ENCODE measurements at places on chromosomes 2 and 18. TPM values are rescaled to one million over a fixed set of nuclear protein-coding genes. Genes with fewer than 3 reads are reported as not detected.
A peak's percentile ranks its signal among the peaks of the same experiment; 100 is the strongest.

DNA sequence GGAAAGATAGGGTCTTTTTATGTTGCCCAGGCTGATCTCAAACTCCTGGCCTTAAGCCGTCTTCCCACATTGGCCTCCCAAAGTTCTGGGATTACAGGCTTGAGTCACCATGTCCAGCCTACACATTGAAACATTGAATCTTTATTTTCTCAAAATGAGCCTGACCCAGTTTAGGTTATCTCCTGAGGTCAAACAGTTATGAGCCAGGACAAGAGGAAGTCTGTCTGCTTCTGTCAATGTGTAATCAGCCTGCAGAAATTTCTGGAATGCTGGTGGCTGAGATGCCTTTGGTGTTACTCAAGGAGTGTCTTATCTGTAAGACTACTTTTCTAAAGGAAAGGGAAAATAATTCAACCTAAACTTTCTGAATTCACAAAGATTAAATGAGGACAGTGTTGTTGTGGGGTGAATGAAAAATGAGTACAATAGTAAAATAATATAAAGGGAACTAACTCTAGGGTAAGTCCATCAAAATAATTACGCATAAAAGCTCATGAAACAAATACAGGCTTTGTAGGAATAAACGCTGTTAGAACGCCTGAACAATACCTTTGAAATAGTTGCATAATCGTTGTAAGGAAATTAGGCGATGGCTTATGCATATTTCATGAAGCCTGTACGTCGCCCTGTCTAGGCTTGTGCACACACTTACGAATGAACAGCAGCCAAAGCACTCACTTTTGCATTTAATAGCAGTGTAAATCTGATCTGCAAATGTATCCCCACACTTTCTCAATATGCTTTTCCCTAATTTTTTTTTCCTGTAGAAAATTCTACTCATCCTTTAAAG, 260.8 kb downstream of the RDH14 start:
- no peak overlapping the region for H3K27ac ChIP-seq
- no peak overlapping the region for H3K4me3 ChIP-seq
- DNase-seq, result no peak

DNA sequence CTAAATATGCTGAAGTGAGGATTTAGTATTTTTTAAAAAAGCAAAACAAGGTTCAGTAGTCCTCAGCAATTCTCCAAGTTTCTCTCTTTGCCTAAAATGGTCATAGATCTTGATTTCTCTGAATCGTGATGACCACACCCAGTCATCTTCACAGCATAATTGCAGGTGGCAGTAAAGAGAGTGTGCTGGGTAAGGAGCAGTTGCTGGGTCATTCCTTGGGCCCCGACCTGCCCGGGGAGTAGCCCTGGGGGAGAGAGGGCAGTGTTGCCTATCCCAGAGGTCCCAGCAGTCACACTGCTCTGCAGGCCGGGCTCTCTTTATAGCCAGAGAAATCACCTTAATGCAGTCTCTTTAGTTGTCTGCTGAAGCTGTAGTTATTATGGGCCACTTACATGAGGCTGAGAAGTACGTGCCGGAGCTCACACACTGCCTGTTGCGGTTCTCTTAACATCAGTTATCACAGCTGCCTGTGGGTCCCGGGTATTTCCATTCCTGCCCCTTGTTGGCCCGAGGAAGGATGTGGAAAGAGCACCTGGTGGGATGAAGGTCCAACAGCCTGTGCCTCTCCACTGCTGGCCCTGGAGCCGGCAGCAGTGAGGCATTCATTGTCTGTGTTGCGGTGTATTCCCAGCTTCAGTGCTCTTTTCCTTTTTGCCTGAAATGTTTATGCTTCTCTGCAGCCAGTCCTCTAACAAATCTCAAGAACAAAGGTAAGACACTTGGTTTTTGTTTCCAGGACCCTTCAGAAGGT, 230.1 kb downstream of the ALPK2 start:
- no peaks in the 10 kb centered on the region for H3K27me3 ChIP-seq
- H3K27ac ChIP-seq, result no peak overlapping the region
- H3K4me3 ChIP-seq, result no peak overlapping the region
- DNase-seq, result no peak
- H3K4me1 ChIP-seq, result peaks cover 19% of the 10 kb centered on the region

DNA sequence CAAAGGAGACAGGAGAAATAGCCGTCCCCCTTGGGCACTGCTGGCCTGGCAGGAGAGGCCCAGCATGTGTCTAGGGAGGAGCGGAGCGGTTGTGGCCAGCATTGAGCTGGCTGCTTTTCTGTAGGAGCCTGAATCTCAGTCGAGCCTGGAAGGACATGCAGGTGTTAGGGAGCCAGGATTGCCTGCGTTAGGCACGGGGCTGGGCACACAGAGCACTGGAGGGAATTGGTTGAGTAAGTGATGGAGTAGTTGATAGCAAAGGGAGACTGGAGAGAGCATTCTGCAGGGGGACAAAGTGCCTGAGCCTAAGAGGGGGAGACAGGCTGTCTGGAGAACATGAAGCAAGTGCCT, 22.8 kb downstream of the ASAP2 start:
- H3K4me1 ChIP-seq, result peaks cover 4% of the 10 kb centered on the region
- H3K36me3 ChIP-seq, result peaks cover 7% of the 10 kb centered on the region
- H3K4me3 ChIP-seq, result no peak overlapping the region
- H3K27ac ChIP-seq, result no peak overlapping the region

- peak; percentile 84 for DNase-seq
- H3K4me1 ChIP-seq, result peaks cover 11% of the 10 kb centered on the region
- no peaks in the 10 kb centered on the region for H3K36me3 ChIP-seq
- H3K27me3 ChIP-seq, result no peaks in the 10 kb centered on the region
Measured at GRCh38 chr18:63320123-63320974, 780 bp upstream of the BCL2 start.

DNA sequence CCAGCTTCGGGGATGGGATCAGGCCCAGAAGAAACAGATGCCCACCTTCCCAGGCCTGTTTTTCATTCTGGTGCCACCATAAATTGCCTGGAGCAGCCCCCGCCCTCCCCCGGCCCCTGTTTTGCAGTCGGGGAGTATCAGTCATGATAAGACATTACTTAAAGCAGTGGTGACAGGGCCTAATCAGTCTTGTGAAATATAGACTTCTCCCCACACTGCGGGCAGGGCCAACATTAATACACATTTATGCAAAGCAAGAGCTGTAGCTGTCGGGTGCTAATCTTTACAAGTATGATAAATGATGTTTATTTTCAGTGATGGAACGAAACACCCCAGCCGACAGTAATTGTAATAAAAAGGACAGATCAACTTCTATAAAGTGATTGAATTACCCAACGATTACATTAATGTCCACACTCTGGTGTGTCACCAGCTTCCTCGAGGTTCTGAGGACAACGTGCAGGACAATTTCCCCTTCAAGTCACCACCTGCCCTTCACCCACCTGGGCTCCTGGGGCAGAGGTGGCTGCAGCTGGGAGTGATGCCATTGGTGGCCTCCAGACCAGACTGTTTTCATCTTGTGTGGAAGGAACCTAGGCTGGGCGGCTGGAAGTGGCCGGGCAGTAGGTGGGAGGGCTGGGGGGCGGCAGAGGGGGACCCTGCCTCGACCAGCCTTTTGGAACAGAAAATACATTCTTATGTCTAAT, 226.0 kb downstream of the TFCP2L1 start:
- no peak overlapping the region for H3K4me3 ChIP-seq
- H3K27me3 ChIP-seq, result no peaks in the 10 kb centered on the region
- no peak overlapping the region for H3K27ac ChIP-seq
- no peaks in the 10 kb centered on the region for H3K4me1 ChIP-seq
- DNase-seq, result no peak
- H3K36me3 ChIP-seq, result no peaks in the 10 kb centered on the region

DNA sequence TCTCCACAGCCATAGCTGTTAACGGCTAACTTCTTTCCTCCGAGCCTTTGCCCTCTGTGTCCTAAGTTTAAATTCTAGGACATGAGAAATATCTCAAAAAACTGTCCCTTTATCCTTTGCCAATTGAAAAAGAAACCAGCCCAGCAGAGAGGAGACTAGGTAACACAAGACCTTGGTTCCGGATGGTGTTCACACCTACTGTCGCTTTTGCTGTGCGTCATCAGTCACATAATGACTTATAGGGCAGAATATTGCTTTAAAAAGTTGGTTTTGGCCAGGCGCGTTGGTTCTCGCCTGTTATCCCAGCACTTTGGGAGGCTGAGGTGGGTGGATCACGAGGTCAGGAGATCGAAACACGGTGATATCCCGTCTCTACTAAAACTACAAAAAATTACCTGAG, 66.2 kb downstream of the SP3 start:
- H3K36me3 ChIP-seq, result no peaks in the 10 kb centered on the region
- H3K27me3 ChIP-seq, result no peaks in the 10 kb centered on the region
- H3K27ac ChIP-seq, result no peak overlapping the region
- no peaks in the 10 kb centered on the region for H3K4me1 ChIP-seq
- DNase-seq, result no peak

- no peak overlapping the region for H3K4me3 ChIP-seq
- DNase-seq, result no peak
- H3K36me3 ChIP-seq, result no peaks in the 10 kb centered on the region
Measured at GRCh38 chr2:122478771-122479170, 723.3 kb downstream of the TSN start.

DNA sequence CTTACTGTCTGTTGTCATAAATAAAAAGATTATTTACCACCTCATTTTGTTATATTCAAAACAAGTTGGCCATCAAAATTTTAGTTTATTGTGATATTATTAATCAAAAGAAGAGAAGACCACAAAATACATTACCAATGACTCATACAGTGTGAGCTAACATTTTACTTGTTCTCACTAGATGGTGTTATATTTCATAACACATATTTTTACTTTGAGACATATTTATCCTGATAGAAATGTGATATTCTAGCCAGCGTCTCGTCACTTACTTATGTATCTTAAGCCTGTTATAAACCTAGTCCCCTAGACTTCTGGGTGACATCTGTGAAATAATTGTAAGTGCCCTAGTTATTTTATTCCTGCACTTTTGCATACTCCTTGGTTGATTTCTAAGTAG, 263.2 kb downstream of the CDH7 start:
- H3K27ac ChIP-seq, result no peak overlapping the region
- H3K4me1 ChIP-seq, result no peaks in the 10 kb centered on the region
- no peaks in the 10 kb centered on the region for H3K36me3 ChIP-seq
- no peak overlapping the region for H3K4me3 ChIP-seq
- H3K27me3 ChIP-seq, result no peaks in the 10 kb centered on the region
- no peak for DNase-seq

- H3K36me3 ChIP-seq, result peaks cover 4% of the 10 kb centered on the region
- DNase-seq, result peak; percentile 61
- H3K4me3 ChIP-seq, result no peak overlapping the region
- H3K4me1 ChIP-seq, result peaks cover 2% of the 10 kb centered on the region
- H3K27ac ChIP-seq, result no peak overlapping the region
- no peaks in the 10 kb centered on the region for H3K27me3 ChIP-seq
Measured at GRCh38 chr2:174554529-174555150, 43.0 kb downstream of the WIPF1 start.

- DNase-seq, result peak; percentile 66
- peaks cover 4% of the 10 kb centered on the region for H3K4me1 ChIP-seq
- no peak overlapping the region for H3K27ac ChIP-seq
- H3K27me3 ChIP-seq, result peaks cover 2% of the 10 kb centered on the region
Measured at GRCh38 chr18:32280188-32280783, 90.4 kb downstream of the MEP1B start.

DNA sequence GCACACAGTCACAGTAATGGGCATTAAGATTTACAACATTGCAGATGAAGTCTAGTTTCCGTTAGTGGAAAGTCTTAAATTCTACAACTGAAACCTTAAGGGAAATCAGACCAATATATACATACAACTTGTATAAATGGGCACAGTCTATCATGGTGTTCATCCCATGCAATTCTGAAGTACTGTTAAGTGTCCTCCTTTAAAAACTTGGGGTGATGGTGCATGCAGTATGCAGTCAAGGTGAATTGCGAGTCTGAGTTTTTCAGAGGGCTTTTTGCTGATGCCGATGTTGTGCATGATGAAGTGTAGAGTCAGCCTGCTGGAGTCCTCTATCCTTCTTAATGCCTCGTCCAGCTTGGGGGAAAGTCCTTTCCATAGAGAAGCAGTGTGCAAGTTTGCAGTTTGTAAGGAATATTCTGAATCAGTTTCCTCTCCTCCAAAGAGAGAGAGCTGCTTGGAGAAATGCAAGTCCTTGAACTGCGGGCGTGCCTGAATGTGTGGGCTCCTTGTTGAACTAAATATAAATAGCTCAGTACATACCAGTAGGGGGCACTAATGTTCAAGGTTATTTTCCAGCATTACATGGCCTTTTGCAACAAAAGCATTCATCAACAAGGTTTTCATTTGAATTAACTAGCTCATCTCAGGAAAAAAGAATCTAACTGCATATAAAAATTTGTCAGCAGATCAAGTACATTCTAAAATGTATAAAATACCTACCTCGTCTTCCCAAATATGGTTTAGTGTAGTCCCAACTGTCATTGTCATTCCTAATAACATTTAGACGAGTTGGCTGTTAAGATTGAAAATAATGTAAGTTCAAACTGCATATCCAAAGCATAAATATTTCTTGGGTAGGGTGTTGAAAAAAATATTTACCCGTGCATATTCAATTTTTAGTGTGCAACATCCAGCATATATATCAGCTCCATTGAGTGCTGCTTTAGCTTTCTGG, 21.3 kb downstream of the HNRNPLL start:
- peaks cover 16% of the 10 kb centered on the region for H3K36me3 ChIP-seq
- no peaks in the 10 kb centered on the region for H3K4me1 ChIP-seq
- H3K27me3 ChIP-seq, result no peaks in the 10 kb centered on the region
- peak; percentile 83 for DNase-seq

DNA sequence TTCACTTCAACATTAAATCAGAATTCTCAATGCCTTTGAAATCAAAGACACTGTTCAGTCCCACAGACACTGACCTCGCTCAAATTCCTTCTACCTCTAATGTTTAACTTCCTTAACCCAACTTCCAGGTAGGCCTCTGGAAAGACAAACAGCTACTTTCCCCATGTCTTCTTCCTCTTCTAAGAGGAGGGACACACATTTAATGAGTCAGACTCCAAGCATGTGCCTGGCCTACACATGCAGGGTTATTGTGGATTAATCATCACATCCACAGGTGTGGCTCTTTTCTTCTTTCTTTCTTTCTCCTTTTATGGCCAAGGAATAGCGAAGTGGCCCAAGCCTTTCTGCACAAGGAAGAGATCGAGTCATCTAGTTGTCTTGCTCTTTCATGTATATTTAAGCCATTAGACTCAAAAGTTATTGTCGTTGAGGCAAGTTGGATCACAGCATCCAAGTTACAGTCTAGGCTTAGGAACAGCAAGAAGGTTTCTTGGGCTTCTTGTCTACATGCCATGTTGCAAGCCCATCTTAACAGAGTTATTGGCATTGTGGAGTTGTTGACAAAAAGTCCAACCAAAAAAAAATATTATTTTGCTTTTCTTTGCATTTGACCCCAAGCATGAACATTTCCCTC, 387.8 kb downstream of the IRS1 start:
- DNase-seq, result peak; percentile 69
- no peaks in the 10 kb centered on the region for H3K4me1 ChIP-seq
- H3K4me3 ChIP-seq, result no peak overlapping the region
- H3K27me3 ChIP-seq, result no peaks in the 10 kb centered on the region

- DNase-seq, result no peak
- no peak overlapping the region for H3K27ac ChIP-seq
- H3K36me3 ChIP-seq, result no peaks in the 10 kb centered on the region
Measured at GRCh38 chr2:231355508-231356465, 39.7 kb upstream of the B3GNT7 start.

ARHGAP25 gene
- polyA plus RNA-seq, result 1.8 TPM

GULP1 gene
- 7.1 TPM for polyA plus RNA-seq

RAB6D gene
- not detected for polyA plus RNA-seq

TACR1 gene
- polyA plus RNA-seq, result not detected

All from small intestine (tissue), 16 donors.